ENCODE measurements at places on chromosomes 12 and 14.

DNA sequence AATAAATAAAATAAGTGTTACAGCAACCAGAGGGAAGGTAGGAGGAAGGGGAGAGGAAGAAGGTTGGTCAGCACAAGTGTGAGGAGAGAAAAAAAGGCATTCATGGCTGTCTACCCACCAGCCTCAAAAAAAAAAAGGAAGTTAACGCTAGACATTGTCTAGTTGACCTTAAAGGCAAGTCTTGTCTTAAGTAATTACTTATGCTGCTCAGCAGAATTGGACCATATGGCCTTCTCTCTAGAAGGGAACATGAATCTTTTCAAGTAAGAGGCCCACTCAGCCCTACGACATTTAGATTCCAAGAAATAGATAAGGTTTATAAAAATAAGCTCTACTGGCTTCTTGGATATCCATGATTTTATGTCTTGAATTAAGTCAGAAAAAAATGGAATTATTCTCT is 172.7 kb downstream of the ETNK1 start:
- DNase-seq = no peak

DNA sequence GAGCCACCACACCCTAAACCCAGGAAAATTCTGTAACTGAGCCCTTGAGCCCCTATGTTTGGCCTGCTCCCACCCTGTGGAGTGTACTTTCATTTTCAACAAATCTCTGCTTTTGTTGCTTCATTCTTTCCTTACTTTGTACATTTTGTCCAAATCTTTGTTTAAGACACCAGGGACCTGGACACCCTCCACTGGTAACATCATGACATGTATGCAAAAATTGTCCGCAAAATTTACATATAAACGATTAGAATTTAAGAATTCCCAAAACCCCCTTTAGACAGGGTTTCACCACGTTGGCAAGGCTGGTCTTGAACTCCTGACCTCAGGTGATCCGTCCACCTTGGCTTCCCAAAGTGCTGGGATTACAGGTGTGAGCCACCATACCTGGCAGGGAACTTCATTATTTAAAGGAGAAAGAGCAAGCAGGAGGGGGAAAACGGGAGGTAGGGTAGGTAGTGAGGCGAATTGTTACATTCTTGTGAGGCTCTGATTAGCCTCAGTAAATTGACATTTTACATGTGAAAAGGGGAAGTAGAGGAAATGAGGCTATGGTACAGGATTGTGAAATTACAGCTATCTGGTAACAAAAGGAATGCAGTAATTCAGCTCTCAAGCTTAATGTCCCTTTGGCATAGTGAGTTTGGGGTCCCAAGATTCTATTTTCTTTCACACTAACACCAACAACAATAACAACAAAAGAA is 27.6 kb downstream of the TUBA1A start:
- no peak for DNase-seq

GRCh38 chr12:68977335-68977734 is 44.4 kb upstream of the CPM start:
- no peak for DNase-seq

DNA sequence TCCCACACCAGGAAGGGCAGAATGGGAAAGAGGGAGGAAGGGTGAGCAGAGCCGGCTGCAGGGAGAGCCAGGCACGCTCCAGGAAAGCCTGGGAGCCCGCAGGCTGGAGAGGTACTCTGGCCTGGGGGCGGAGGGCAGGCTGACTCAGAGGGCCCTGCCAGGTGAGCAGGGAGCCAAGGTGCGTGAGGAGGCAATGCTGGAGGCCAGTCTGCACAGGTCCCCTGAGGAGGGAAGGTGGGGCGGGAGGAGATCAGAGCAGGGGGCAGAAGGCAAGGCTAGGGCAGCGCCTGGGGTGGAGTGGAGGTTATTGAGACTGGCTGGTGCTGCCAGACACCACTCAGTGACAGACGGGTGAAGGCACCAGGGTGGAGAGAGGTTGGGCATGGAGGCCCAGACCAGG is 385.0 kb downstream of the BCL11B start:
- no peak for DNase-seq

DNA sequence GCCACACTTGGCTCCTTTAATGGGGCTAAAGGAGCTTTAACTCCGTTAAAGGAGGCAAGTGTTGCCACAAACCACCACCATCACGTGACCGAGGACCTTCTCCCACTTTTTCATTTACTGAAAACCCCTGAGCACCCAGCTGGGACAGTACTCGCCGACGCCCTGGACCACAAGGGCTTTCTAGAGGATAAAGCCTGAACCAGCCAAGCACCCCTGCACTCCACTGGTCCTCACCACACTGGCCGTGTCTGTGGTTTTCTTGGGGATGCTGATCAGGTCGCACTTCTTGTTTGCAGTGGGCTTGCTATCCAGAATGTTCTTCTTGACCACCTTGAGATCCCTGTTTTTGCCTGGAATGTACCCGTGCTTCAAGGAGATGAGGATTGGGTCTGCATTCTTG is 14.7 kb upstream of the SELPLG start:
- no peak for DNase-seq

Measured in activated naive CD4-positive, alpha-beta T cell treated with Interleukin-2 at 50 U/mL for 16 hours (primary cell).